NCI-H1105 (cell line): ENCODE measurements at places on chromosomes 4 and X.
A peak's percentile ranks its signal among the peaks of the same experiment; 100 is the strongest.

GRCh38 chr4:20337261-20337664 lies 85.6 kb downstream of the SLIT2 start:
- no peak for DNase-seq

DNA sequence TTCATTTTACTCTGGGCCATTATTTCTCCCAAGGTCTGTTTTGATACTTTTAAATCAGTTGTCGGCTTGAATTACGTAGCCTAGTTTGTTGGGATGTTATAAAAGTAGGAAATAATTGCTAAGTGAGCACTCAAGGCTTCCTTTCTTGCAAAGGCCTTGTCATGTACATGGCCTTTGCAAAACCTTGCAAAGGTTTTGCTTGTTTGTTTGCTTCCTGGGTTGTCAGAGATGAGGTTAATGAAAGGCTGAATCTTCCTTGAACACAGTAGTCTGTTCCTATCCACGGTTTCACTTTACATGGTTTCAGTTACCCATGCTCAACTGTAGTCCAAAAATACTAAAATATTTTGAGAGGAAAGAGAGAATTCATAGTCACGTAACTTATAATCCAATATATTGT lies 113.5 kb downstream of the NAA11 start:
- DNase-seq: no peak

DNA sequence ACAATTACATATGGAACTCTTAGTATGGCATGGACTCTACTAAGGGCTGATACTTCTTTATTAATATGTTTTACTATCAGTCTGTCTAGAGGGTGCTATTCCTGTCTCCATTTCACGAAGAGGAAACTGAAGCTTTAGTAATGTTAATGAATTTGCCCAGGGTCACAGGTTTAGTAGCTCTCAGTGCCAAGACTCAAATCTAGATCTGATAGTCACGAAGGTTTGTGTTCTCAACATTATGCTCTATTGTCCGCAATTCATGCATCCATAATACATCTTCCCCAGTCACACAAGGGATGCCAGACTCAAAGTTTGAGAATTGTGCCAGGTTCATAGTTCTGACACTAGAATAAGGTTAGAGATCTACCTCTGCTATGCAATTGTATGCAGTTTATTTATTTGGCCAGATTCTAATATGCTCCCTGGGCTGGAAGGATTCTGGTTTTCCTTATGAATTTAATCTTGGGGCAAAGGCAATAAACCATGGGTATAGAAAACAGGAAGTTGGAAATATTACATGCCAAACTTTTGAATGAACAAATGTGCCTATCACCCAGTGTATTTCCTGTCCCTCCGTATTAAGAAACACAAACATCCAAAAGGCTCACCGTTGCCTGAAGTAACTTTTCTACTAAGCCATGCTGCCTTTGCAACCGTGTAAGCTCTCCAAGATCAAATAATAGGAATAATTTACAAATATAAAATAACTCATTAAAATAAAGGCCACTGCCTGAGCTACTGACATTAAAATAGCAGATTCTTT lies 478.5 kb downstream of the INPP4B start:
- DNase-seq: no peak

DNA sequence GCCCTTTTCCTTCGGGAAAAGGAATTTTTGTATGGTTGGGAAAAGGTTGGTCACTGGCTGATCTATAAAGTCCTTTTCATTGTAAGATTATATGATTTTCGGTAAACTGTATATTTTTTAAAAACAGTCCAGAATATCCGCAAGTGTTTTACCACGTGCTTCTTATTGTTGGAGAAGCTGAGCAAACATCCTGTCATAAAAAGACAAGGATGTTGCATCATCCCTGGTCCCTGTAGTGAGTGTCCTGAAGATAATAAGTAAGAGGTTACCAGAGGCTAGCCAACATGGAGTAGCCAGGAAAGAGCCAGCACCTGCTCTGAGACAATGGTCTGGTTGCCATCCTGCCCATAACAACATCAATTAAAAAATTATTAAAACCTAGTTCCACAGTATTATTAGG lies 5.1 kb downstream of the CXCL9 start:
- no peak for DNase-seq

DNA sequence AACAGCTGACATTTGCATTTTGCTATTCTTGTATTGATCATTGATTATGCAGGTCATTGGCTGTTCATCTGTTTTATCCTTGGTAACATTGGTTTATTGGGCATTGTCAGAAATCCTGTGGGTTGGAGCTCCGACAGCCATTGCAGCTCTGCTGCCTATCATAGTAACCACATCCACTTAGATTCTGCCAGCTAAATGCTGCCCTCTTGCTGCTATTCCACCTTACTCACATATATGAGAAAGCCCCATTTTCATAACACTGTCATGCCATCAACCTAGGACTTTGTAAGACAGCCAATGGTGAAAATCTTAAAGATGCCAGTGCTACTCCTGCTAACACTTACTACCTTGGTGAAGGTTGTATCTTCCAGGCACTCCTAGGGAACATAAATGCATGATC lies 187.3 kb upstream of the CXCL13 start:
- peak; percentile 37 for DNase-seq

DNA sequence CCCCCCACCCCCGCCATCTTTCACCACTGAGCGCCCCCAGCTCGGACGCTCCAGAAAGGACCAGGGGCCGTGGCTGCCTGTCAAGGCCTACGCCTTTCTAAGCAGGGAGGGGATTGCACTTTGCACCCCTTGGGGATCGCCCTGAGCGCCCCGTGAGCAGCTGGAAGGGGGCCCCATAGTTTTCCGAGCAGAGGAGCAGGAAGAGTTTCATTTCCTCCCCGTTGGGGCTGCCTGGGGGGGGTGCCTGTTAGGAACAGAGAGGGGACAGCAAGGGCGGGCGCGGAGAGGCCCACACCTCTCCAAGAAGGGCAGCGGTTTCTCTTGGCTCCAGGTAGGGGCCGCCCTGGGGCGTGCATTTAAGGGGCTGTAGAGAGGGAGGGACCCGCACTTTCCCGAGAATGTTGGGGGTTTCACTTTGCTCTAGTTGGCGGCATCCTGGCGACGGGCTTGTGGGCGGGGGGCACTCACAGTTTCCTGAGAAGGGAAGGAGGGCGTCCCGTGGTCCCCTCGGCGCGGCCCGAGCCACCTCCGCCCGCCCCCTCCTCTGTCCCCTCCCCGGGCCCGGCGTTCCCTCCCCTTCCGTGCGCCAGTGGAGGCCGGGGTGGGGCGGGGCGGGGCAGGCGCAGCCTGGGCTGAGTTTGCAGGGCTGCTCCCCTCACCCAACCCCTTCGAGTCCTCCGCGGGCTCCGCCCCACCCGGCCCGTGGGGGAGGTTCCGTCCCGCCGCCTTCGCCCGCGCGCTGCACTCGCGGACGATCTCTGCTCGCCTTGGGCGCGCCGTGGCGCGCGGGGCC lies 82.3 kb upstream of the CD99 start:
- no peak for DNase-seq

GRCh38 chr4:128385683-128386304 lies 98.2 kb upstream of the PGRMC2 start:
- no peak for DNase-seq

DNA sequence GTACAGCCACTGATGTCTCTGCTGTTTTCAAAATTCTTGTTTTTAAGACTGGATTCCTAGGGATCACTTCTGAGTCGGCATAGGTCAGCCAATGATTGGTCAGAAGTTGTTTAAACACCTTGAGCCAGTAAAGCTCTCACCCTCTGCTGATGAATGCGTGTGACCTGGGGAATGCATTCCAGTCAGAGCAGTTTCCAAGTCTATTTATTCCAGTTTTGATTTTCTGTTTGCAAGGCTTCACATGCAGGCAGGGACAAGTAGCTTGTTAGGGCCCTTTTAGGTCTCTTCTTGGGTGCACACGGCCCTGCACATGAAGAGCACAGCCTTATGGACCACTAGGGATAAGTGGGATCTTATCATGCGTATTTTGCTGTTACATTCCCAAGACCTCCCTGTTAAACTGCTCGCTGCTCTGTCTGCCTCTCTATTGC lies 47.0 kb downstream of the KLHL15 start:
- no peak for DNase-seq

GRCh38 chr4:113637363-113637762 lies 124.2 kb downstream of the CAMK2D start:
- no peak for DNase-seq

GRCh38 chrX:34565981-34566380 lies 91.1 kb downstream of the TMEM47 start:
- no peak for DNase-seq

- DNase-seq: no peak
Measured at GRCh38 chr4:15416357-15417232, 11.2 kb upstream of the C1QTNF7 start.

DNA sequence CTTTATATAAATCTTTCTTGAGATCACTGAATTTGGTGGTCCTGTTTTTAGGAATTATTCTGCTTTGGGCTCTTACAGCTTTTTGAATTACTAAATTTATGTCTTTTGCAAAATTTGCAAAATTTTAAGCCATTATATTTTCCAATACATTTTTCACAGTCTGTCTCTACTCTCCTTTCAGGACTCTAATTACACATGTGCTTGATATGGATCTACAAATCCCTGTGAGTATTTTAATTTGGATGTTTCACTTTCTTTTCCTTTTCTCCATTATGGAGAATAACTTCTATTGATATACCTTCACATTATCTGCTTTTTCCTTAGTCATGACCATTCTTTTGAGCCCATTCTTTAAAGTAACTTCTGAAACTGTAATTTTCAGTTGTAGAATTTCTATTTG lies 315.4 kb downstream of the DCAF12L2 start:
- no peak for DNase-seq

DNA sequence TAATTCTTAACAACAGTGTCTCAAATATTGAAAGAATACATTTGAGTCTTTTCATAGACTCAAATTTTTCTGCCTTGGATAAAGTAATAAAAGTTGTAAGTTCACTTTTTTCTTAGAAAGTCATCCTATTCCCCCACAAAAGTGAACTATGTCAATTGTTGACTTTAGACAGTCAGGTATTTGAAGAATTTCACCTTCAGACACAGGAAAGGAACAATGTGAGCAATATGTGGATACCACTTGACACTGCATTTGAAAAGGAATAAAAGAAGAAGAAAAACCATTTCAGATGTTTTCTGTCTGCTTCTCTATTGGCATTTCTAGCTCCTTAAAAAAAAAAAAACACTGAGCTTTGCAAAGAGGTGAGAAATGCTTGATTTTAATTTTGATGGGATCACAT lies 1389.0 kb upstream of the IGFBP7 start:
- DNase-seq: no peak

DNA sequence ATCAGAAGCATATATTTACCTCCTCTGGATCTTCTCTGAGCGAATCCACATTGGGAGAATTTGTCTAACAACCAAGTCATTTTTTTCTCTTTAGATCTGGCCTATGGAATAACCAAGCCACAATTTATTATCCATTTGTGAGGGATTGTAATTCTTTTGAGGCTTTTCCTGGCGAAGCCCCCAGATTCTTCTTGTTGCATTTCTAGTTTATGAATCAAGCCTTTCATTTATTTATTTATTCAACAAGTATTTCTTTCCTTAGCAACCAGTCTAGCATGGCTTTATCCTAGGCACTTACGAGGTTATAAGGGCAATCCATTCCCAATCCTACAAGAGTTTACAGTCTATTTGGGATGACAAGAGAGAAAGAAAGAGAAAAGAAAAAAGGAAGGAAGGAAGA lies 18.4 kb upstream of the FNIP2 start:
- DNase-seq: no peak

- DNase-seq: no peak
Measured at GRCh38 chrX:64342811-64343210, 52.4 kb downstream of the MTMR8 start.

GRCh38 chr4:122793811-122794210 lies 32.8 kb upstream of the FGF2 start:
- DNase-seq: no peak

DNA sequence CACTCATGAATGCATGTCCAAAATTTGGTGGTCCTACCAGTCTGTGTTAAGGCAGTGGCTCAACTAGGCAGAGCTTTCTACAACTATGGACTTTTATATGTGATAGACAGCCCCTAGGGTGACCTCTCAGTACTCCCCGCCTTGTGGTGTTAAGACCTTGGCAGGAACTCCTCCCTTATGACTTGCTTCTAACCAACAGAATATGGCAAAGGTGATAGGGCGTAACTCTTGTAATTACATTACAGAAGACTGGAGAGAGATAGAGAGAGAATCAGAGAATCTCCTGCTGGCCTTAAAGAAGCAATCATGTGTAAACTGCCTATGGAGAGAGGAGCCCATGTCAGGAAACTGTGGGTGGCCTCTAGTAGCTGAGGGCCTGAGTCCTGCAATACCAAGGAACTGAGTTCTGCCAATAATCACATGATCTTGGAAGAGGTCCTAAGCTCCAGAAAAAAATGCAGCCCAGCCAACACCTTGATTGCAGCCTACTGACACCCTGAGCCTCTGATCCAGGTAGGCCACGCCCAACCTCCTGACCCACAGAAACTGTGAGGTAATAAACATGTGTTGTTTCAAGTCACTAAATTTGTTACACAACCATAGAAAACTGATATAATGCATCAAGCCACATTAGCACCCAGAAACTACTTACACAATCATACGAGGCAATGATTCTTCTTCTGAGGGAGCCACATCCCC lies 68.9 kb downstream of the INPP4B start:
- no peak for DNase-seq

DNA sequence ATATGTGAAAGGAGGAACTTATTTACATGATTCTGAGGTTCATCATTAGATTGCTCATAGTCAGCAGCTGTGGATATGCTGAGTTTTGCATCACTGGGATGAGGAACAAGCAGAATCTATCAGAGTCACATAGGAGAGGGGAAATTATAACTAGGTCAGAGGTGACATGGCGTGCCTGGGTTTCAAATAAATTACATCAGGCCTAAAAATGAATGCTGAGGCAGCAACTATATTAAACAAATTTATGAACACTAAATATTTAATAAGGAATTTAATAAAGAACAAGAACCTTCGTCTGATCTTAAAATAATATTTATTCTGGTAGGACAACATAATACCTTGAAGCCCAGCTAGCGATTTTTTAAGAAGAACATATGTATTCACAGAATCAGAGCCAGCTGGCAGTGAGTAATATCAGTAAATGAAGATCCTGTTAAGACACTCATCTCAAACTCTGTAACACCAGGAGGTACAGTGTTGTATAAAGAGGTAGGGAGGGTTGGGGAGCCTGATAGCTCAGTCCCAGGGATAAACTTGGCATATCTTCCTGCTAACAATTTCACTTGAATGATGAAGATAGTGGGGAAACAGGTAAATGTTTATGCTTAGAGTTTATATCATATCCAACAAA lies 60.9 kb upstream of the HS3ST1 start:
- no peak for DNase-seq

DNA sequence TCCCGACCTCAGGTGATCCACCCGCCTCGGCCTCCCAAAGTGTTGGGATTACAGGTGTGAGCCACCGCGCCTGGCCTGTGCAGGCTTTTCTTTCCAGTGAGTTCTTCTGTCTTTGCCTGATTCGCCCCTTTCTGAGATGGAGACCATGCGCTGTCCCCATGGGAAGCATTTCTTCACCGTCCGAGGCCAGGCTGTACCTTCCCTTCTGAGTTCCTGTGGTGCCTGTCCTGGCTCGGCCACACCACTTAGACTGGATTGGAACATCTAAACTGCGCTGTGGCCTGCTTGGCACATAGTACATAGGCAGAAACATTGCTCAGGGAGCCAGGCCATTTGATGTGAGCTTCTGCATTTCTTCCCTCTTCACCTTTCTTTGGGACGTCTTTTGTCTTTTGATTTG lies 23.7 kb downstream of the FAM193A start:
- no peak for DNase-seq

- no peak for DNase-seq
Measured at GRCh38 chr4:128983771-128984485, 109.4 kb downstream of the SCLT1 start.
